CD4-positive, CD25-positive, alpha-beta regulatory T cell (primary cell): ENCODE measurements at places on chromosomes 1 and 21.

GRCh38 chr1:30911059-30911954, 2.7 kb upstream of the SDC3 start:
- no peak for DNase-seq

- DNase-seq, result no peak
Observed at GRCh38 chr21:27838573-27838972, 871.7 kb upstream of the ADAMTS5 start.

GRCh38 chr21:40562242-40563002, 284.5 kb downstream of the DSCAM start:
- DNase-seq, result no peak

GRCh38 chr21:32278103-32278502, 746 bp downstream of the MIS18A start:
- DNase-seq, result peak; percentile 33

GRCh38 chr1:229240532-229240931, 30.4 kb upstream of the RAB4A start:
- no peak for DNase-seq

DNA sequence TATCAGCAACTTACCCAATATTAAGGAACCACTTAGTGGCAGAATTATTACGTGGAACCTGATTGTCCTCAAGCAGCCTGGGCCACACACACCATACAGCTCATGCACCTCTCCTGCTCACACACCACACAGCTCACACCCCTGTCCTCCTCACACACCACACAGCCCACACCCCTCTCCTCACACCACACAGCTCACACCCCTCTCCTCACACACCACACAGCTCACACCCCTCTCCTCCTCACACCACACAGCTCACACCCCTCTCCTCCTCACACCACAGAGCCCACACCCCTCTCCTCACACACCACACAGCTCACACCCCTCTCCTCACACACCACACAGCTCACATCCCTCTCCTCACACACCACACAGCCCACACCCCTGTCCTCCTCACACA, 36.8 kb upstream of the LAMC2 start:
- DNase-seq, result no peak

DNA sequence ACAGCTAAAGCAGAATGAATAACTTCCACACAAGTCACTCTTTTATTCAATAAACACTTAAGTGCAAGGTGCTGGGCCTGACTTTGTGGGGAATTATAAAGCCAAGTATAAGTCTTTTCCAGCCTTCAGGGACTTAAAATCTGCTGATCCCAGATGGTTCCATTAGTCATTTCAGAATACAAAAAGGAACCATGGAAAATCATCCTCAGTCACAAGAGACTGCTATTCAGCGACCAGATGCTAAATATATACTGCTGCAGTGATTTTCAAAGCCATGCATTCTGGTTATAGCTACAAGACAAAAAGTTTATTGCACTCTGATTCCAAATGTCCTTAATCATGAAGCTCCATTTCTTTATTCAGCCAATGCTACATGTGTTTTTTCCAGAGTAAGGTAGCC, 25.7 kb downstream of the GLMN start:
- no peak for DNase-seq

- DNase-seq, result no peak
Observed at GRCh38 chr1:33867684-33868083, 3.8 kb downstream of the HMGB4 start.

DNA sequence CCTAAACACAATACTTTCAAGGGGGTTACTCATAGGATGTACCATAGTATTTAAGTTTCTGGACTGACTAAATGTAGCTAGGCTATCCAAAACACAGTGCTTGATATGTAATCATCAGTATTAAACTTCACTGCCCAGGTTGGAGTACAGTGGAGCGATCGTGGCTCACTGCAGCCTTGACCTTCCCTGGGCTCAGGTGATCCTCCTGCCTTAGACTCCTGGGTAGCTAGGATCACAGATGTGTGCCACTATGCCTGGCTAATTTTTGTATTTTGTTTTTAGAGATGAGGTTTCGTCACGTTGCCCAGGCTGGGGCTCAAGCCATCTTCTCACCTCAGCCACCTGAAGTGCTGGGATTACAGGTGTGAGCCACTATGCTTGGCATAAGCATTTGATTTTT, 10.6 kb downstream of the NASP start:
- DNase-seq, result no peak

DNA sequence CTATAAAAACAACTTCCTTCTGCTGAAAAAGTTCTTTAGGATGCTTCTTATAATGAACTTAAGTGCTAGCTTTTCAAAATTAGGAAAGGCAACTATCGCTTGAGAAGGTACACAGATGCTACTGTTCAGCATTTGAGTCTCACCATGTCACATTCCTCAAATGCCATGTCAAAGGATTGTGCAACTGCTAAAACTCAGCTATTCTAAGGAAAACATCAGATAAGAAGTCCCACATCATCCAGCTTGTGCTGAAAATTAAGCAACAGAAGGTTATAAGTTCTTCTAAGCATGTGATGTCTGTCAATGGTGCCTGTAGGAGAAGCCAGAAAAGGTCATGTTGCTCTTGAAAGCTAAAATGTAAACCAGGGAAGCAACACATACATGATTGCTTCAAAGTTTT, 36.5 kb downstream of the MCOLN2 start:
- DNase-seq, result no peak

- no peak for DNase-seq
Observed at GRCh38 chr1:227306689-227307088, 11.6 kb downstream of the CDC42BPA start.

- DNase-seq, result no peak
Observed at GRCh38 chr1:214014730-214015129, 27.0 kb downstream of the PROX1 start.

- DNase-seq, result no peak
Observed at GRCh38 chr1:73611681-73612080, 586.3 kb downstream of the LRRIQ3 start.

DNA sequence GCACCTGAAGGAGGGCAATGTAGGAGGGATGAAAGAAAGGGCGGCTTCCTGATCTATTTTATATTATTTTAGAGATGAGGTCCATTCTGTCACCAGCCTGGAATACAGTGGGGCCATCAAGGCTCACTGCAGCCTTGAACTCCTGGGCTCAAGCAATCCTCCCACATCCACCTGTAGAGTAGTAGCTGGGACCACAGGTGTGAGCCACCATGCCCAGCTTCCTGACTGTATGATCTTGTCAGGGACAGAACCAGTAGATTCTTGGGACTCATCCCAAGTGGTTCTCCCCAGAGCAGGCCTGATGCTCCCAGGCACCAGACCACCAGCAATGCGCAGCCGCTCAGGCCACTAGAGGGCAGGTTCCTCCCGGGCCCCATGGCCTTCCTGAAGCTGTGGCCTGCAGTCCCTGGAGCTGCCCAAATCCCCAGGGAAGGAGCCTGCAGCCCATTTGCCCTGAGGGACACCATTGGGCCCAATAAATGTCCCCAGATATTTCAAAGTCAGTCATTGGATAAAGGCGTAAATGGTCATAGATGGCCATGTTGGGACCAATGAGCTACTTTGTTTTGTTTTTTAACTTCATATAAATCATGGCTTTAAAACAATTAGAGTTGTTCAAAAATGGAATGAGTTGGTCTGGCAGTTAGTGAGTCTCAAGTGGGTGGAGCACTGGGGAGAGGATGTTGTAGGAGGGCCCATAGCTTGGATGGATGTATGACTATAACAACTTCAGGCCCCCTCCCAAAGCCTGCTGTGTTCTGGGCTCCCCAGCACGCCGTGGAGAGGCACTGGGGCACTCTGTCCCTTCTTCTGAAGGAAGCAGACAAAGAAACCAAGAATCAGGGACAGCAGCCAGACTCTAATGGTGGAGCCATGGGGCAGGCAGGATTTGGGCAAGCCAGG, 44.7 kb upstream of the GOLT1A start:
- no peak for DNase-seq

GRCh38 chr1:91872559-91873081, 13.3 kb downstream of the TGFBR3 start:
- DNase-seq, result no peak

DNA sequence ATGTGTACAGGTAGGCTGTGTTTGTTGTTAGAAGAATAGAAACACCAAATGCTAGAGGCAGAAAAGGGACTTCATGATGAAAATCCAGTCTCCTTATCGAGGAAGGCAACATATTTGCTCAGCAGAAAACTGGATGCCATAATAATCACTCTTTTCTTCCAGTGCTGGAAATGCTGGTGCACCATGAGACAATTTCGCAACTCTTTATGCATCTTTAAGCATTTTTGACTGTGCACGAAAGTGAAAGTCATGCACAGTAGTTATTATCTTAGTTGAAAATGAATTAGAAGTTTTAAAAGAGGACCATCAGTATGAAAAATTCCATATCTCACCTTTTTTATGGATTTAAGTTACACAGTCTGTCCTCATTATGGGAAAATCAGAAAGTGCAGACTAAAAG, 29.1 kb downstream of the SMYD2 start:
- DNase-seq, result peak; percentile 38

GRCh38 chr1:94245747-94246438, 8.5 kb upstream of the ARHGAP29 start:
- DNase-seq, result no peak

GRCh38 chr1:91653183-91653582, 152.5 kb downstream of the CDC7 start:
- DNase-seq, result no peak

- DNase-seq, result no peak
Observed at GRCh38 chr21:31260790-31261189, 83.3 kb downstream of the TIAM1 start.

DNA sequence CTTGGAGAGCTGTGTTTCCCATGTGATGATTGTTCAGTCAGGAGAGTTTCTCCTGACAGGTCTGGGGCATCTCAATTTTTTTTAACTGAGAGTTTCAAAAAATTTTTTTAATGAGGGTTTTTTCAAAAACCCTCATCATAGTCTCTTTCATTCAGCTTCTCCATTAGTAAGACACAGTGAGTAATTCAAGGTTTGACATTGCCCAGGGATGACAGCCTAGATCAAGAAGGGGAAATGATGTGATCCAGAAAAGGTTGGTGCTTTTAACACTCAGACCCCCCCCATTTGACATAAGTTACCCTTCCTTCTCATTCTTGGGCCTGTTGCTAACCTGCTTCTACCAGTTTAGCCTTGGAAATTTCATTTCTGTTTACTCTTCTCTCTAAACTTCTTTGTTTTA, 189.4 kb upstream of the HOOK1 start:
- DNase-seq, result no peak

GRCh38 chr1:231534703-231535159, 6.3 kb downstream of the TSNAX start:
- DNase-seq, result no peak

DNA sequence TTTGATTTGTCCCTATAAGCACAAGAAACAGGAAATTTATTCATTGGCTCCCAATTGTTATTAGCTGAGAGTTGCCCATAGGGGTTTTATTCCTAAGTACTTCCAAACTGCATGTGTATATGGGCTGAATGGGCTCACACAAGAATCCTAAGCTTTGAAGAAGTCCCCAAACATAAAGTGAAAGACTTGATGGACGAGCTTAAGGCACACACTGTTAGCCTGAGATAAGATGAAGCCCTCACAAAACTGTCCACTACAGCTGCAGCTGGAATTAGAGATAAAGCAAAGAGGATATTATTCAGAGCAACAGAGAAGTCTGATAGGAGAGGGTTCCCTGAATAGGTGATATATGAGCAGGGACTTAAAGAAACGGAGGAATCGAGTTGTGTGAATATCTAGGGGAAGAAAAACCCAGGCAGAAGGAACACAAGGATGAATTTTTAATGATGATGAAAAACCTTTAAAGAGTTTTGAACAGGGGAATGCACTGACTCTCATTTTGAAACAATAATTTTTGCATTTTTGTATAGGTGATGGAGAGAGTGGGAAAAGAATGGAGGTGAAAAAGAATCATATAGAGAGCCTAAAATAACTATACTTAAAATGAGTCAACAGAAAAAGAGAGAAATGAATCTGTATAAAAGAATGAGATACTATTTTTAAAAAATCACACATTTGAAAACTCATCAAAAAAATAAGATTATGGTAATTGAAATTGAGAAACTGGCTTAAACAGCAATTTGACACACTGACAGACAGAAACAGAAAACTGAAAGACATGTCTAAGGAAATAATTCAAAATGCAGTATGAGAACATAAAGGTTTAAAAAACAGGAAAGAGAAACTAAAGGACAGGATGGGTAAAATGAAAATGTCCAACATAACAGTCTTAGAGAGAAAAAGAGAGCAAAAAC, 133.6 kb upstream of the POGK start:
- no peak for DNase-seq

- DNase-seq, result no peak
Observed at GRCh38 chr21:31682620-31683019, 23.1 kb downstream of the SOD1 start.

DNA sequence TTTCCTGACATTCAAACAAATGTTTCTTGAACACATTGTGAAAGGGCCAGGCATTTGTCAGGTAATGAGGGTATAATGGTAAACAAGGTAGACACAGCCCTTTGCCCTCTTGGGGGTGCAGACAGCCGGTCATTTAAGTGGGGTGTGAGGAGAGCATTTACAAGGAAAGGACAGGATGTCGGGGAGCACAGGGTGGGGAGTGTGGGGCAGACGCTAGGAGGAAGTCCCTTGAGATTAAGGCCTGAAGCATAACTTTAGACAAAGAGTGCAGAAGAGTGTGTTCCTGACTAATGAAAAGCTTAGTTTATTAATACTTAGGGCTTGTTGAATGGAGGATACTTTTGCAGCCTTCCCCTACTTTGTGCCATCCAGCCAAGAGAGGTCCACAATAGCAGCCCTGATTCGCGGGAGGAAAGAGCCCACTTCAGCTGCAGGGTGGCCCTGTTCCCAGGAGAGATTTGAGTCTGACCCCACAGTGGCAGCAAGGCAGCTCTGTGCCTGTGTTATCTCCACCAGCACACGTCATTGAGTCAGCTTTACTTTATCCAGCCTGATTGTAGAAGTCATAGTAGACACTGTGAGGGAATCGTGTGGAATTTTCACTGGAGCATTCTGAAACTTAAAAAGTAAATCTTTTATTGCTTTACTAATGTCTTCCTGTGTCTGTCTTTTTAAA, 35.1 kb downstream of the MPZL1 start:
- DNase-seq, result no peak

DNA sequence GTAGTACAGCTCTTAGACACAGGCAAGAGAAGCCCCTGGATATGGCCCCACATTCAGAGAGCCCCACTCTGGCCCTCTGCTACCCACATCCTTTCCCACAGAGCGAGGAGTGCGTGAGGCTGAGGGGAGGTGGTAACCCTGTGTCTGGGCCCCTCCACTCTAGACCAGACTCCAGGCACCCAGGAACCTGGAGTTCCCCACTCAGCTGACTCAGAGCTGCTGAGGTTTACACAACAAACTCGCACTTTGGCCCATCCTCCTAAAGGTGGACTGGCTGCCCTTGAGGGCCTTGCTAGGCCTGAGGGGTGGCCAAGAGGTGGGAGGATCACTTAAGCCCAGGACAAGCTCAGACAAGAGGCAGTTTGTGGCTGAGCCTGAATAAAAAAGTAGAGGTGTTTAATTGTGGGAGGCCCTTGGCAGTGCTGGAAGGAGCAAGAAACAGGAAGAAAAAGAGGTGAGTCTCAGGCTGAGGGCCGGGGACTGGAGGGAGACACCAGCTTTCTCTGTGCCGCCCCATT, 10.7 kb downstream of the MR1 start:
- no peak for DNase-seq

DNA sequence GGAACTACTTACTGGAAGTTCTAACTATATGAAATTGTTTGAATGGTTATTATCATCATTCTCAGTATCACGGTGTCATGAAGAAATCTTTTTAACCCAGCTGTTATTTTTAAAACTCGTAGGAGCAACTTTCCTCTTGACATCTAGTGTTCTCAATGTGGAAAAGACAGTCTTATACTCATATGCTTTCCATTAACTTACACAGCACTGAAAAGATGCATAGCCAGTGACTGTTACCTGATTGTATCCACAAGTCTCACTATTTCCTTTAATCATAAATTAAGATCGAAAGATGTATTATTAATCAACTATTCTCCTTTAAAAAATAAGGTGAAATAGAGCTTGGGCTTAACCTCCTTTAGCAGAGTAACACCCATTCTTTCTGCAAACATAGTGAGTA, 59.7 kb upstream of the TNFSF4 start:
- DNase-seq, result no peak
